ENCODE measurements at places on chromosomes 2 and 18. TPM values are rescaled to one million over a fixed set of nuclear protein-coding genes. Genes with fewer than 3 reads are reported as not detected.

- DNase-seq: peak; percentile 17
These were observed 102.4 kb downstream of the COL3A1 start for GRCh38 chr2:189076572-189076971.

DNA sequence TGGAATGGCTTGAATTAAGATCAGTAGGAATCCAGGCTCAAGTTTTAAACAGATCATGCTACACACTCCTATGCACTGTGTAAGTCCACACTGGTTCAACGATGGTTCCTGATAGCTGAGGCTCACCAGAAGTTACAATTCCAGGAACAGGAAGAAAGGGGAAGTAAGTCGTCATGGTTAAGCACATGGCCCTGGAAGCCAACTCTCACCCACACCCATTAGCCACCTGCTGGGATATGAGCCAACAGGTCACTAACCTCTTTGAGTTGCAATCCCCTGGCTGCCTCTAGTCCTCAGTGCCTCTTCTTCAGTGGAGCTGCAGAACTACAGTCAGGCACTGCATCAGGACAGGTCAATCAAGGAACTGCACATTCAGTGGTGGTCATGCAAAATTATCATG is 133.5 kb downstream of the TMEM182 start:
- no peak for DNase-seq

- DNase-seq: no peak
These were observed 75.7 kb downstream of the ADD2 start for GRCh38 chr2:70692256-70692655.

DNA sequence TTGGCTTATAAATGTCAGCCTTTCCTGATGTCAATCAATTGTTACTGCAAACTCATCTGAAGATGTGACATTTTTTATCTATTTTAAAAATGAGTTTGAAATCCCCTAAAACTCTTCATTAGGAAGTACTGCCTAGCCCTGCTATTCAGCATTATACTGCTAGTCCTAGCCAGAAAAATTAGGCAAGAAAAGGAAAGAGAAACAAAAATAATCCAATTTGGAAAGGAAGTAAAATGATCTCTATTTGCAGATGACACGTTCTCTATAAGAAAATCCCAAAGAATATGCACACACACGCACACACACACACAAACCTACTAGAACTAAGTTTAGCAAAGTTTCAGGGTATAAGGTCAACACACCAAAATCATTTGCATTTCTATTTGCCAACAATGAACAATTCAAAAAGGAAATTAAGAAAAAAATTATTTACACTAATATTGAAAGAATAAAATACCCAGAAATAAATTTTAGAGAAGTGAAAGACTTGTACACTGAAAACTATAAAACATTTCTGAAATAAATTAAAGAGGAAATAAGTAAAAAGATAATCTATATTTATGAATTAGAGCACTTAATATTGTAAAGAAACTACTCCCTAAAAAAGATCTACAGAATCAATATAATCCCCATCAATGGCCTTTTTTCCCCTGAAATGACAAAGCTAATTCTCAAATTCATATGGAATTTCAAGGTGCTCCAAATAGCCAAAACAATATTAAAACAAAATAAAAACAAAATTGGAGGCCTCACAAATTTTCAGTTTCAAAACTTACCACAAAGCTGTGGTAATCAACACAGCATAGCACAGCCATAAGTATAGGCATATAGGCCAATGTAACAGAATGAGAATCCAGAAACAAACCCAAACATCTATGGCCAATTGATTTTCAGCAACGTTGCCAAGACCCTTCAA is 433.7 kb upstream of the TRIB2 start:
- DNase-seq: no peak

GRCh38 chr2:45102579-45103117 is 93.4 kb upstream of the SIX2 start:
- no peak for DNase-seq

GRCh38 chr2:1140389-1141003 is 189.8 kb downstream of the SNTG2 start:
- DNase-seq: no peak

GRCh38 chr2:96799623-96799935 is 16.5 kb upstream of the CNNM3 start:
- no peak for DNase-seq

Gene ACTR1B
- total RNA-seq: 65.2 TPM

Gene PAIP2B
- 76.6 TPM for total RNA-seq

Gene PRKAG3
- total RNA-seq: 0.14 TPM

Gene POTEC
- total RNA-seq: not detected

Gene TGFBRAP1
- total RNA-seq: 9.7 TPM

Data from left ventricle myocardium inferior (tissue), 1 donor.